ENCODE measurements at places on chromosomes 2 and 18.

GRCh38 chr2:120476141-120476540 lies 130.2 kb downstream of the INHBB start:
- DNase-seq: no peak

GRCh38 chr2:181602017-181602416 lies 54.9 kb downstream of the CERKL start:
- no peak for DNase-seq

DNA sequence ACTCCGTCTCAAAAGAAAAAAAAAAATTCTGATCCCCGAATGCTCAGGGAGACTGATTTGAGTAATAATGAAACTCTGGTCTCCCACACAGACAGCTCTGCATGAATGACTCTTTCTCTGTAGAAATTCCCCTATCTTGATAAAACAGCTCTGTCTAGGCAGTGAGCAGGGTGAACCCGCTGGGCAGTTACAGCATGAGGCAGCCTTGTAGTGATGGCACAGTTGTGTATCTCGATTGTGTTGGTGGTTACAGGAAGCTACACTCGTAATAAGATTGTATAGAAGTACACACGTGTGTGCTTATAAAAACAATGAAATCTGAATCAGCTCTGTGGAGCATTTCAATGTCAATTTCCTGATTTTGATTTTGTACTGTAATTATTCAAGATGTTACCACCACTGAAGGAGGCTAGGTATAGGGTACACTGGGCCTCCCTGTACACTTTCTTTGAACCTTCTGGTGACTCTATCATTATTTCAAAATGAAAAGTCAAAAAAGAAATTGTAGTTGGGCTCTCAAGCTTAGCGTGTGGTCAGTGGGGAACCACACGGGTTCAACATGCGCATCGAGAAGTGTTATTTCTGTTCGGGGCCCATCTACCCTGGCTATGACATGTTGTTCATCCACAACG lies 34.9 kb upstream of the ATP8B1 start:
- no peak for DNase-seq

DNA sequence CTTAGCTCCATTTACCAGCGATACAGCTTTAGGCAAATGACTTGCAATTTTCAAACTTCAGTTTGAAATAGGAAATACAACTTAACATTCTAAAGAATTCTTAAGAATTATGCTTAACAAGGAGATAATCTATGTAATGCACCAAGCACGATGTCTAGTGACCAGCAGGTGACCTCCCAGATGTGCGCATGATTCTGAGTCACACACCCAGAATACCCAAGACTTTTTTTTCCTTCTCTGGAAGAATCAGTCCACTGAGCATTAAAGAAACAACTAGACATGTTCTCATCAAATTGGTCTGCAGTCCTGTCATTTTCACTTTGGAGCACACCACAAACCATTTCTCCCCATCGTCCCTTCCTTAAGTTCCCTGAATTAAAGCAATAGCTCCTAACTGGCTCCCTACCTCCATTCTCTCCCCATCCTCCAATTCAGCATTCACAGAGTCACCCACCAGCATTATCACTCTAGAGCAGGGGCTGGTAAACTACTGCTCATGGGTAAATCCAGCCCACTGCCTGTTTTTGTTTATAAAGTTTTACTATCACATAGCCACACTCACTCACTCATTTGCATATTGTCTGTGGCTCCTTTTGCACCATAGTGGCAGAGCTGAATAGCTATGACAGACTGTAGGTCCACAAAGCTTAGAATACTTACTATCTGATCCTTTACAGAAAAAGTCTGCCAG lies 13.2 kb downstream of the EVA1A start:
- no peak for DNase-seq

DNA sequence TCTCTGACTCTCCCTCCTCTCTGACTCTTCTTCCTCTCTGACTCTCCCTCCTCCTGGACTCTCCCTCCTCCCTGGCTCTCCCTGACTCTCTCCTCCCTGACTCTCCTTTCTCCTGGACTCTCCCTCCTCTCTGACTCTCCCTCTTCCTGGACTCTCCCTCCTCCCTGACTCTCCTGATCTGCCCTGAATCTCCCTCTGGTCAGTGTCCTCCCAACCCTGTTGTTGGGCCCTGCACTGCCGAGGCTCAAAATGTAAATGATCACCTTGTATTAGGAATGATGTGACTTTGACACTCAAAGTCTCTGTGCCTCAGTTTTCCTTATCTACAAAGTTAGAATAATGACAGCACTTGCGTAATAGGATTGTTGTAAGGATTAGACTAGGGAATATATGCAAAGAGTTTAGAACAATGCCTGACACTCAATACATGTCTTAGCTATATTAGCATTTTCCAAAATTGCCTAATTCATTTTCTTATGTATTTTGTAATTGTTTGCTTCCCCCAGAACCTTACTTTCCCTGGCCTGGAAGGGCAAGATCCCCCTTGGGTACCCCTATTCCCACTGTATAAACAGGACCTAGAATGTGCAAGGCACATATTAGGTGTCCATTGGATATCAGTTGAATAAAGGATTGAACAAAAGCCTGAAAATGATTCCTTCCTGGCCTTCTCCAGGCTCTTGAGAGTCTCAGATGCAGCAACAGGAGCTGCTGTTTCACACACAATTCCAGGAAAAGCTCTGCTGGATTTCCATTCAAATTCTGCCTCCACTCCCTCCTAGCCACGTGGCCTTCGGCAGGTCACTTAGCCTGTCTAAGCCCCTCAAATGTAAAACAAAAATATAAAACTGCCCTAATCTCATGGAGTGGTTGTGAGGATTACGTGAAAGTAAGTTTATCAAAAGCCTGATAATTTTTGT lies 170.1 kb downstream of the INHBB start:
- DNase-seq: no peak

GRCh38 chr2:15826273-15826717 lies 114.1 kb upstream of the MYCN start:
- no peak for DNase-seq

GRCh38 chr2:22904126-22904684 lies 480.8 kb upstream of the KLHL29 start:
- no peak for DNase-seq

DNA sequence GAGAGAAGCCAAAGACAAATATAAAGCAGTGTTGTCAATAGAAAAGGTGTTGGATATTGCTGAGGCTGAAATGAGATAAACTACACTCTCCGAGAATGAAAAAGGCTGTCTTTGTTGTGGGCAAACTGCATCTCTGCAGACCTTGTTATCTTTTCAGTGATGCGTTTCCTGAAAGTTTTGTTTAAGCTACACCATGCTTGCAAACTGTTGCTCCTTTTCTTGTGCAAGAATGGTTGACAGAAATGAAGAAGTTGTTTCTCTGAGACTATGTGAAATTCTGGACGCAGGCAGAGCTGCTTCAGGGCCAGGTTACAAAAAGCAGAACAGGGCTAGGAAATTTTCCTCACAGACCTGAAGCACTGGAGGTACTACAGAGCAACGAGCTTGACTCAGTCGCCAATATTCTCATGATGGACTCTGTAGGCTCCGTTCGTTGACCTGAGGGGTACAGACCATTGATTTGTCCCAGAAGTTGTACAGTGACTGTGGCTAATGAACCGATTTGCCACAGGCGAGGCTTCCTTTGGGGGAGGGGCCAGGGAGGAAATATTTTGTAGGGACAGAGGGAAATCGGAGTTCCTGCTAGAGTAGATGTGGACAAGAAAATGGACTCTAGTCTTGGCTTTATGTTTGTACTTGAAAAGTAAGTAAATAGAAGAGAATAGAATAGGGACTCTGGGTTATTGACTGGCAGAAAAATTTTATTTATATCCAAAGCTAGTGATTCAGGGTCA lies 3.5 kb upstream of the ATL2 start:
- DNase-seq: no peak

- DNase-seq: no peak
Measured at GRCh38 chr2:120344976-120345581, 857 bp upstream of the INHBB start.

DNA sequence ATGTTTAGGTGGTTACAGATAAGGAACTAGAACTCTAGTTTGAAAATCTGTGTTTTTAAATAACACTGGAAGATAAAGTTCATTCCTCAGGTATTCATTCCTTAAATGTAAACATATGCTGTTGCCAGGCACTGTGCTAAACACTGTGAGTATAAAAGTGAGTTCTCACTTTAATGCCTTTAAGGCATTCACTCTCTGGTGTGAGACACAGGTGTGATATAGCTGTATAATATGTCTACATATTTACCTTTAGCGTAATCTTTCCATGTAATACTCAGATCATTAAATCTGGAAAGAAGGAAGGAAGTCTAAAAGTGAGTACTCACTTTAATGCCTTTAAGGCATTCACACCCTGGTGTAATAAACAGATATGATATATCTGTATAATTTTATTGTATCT lies 472.6 kb downstream of the PARD3B start:
- DNase-seq: no peak

DNA sequence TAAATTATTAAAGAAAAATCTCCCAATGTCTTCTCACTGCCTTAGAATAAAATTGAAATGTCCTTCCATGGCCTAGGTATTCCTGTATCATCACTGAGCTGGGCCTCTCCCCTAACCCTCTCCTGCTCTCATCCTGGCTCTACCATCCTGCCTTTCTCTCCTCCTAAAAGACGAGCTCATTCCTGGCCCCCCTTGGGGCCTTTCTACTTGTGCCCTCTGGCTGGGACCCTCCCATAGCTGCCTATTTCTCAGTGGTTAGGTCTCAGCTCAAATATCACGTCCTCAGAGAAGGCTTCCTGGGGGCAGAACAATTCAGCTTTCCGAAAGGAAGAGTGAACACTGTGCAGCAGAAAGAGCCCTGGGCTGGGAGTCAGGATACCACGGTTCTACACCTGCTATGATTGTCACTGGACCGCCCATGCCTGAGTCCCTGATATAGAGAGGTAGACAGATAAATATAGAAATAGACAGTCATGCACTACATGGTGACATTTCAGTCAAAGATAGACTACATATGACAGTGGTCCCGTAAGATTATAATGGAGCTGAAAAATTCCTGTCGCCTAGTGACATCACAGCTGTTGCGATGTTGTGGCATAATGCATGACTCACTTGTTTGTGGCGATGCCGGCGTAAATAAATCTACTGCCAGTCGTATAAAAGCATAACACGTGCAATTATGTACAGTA lies 9.4 kb downstream of the DNPEP start:
- DNase-seq: no peak

DNA sequence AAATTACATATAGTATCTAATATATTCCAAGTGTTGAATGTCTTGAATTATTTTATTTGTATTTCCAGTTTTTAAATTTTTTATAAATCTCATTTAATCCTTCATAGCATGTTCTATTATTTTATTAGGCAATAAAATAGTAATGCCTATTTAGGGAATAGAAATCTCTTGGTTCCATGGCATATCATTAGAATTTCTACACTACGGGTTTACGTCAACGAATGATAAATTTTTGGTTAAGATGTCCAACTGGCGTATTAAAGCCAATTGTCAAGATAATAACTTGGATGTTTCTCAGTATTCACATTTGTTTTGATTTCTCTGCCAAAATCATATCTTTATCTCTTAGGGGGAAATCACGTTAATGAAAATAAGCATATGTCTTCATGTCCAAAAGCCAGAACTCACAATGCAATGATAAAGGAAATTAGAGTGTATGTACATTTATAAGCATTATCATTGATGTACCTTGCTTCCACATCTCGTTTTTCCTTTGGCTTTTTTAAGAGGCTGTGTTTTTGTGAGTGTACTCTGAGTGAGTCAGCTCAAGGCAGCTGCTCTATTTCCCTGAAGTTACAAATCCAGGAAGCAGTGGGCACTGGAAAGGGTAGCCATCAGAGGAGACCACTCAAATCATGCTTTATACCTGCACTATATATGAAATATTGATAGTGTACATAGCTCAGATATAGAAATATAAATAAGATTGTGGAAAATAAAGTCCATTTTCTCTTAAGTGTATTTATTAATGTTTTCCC lies 115.8 kb upstream of the PDE1A start:
- no peak for DNase-seq

DNA sequence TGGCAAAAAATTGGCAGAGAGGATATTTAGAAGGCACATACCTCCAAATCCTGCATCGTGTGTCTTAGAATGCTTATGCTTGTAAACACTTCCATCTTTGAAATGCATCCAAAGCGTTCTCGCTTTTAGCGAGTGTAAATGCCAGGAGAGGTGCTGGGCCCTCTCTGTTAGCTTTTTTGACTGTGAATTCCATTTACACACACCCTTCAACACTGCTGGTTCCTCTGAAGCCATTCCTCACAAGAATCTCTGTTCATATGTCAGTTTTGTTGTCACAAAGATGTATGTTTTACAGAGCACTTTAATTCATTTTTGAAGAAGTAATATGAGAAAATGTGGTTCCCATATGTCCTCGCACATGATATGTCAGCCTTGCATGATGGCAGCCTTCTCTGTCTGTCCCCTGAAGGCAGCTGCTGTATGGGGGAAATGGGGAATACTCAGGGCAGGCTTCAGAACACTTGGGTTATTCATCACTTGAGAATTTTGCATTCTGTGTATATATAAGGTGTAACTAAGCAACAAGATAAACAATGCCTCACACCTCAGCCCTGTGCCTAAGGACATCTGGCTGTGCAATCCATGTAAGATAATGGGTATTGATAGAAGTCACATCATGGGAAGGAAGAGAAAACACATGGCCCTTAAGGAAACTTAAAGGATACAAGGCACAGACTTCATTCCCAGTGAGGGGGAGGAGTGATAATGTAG lies 52.3 kb downstream of the RAB27B start:
- DNase-seq: no peak

GRCh38 chr2:107020392-107020791 lies 134.4 kb upstream of the ST6GAL2 start:
- no peak for DNase-seq

DNA sequence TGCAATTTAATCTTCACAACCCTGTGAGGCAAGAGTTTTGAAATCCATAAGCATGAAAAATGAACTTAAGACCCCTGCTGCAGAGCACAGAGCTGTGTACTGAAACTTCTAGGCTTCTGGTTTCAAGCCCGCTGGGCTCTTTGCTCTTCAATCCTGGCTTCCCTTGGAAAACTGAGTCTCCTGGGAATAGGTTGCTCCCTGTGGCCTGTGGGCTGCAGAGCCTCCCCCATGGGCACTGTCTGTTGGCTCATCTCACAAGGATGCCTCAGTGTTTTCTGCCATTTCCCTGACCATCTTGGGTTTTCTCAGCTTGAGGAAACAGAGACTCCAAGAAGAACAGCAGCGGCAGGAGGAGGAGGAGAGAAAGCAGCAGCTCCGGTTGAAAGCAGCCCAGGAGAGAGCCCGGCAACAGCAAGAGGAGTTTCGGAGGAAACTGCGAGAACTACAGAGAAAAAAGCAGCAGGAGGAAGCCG lies 44.5 kb downstream of the SUMO1 start:
- no peak for DNase-seq

GRCh38 chr2:234818937-234819336 lies 132.9 kb upstream of the SH3BP4 start:
- DNase-seq: no peak

Data from Ammon's horn (tissue), 1 donor.